ENCODE measurements at places on chromosomes 11 and 22. TPM values are rescaled to one million over a fixed set of nuclear protein-coding genes. Genes with fewer than 3 reads are reported as not detected.

Gene B4GALNT4
- 179 TPM for total RNA-seq

Gene KCNE3
- total RNA-seq = 2.2 TPM

- no peak for DNase-seq
These were observed 24.6 kb upstream of the WNT7B start for GRCh38 chr22:46001426-46002106.

GRCh38 chr11:73980001-73980961, 2.4 kb downstream of the UCP2 start:
- DNase-seq = no peak

GRCh38 chr11:10798330-10798928, 10.3 kb downstream of the EIF4G2 start:
- DNase-seq = no peak

Data from neural crest cell (in vitro differentiated cells).